ENCODE measurements at places on chromosomes 3 and 15.

GRCh38 chr15:76059320-76060117 is at the start of gene TMEM266:
TMEM266 (plus strand) TSS chr15:76059985; CDS start chr15:76134264, 74,279 bp downstream.
- DNase-seq: peak; percentile 30

DNA sequence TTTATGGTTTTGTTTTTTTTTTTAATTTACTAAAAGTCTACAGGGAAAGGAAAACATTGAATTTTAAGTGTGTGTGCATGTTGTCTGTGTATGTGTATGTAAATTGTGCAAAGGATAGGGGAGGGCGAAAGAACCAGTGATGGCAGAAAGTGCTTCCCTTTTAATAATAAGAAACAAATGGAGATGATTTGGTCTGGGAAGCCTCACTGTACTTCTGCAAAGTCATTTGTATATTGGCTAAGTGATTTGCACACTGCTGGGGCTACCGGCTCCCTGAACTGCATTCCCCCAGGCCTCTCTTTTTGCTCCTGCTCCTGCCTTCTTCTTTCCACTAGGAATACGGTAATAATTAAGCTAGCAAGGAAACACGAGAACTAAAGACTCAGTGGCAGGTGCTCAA is 101.2 kb downstream of the CD47 start:
- DNase-seq: no peak

DNA sequence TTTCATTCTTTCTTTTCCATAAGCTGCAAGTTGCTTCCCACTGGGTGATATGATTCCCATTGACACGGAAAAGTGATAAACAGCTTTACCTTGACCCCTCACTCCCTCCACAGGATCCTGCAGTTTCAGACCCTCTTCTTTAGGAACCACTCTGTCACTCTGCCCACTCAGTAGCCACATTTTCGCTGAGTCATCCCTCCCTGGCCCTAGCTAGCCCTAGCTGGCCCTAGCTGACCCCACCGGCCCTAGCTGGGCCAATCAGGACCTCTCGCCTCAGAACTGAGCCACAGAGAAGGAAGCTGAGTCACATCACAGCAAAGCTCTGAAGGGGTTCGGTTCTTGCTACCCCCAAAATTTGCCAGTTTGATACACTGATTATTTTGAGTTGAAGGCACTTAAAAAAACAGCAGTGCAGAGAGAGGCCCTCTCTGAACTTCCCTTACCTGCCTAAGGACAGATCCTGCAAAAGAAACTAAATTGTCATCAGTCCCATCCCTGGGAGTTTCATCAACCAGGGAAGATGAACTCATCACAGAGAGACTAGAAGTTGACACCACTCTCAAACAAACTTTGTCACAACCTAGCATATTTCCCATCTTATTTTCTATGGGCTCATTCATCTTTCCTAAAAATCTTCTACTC is 233.5 kb upstream of the PROK2 start:
- DNase-seq: no peak

DNA sequence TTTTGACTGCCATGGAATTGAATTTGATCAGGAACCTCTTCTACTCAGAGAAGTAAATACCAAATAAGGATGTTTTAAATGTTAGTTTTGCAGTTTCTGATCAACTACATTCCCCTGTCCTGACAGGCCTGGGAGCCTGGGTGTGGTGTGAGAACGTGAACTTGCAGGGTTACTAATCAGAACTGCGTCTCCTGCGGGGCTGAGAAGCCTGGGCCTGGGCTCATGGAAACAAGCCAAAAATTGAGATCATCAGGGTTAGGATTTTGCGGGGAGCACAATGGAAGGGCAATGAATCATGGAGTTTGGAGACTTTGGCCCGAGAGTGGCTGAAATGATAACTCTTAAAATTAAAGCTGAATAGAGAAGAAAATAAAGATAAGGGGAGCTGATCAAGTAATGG is 47.8 kb upstream of the C3orf70 start:
- DNase-seq: no peak

GRCh38 chr3:81451611-81452010 is 309.8 kb downstream of the GBE1 start:
- no peak for DNase-seq

DNA sequence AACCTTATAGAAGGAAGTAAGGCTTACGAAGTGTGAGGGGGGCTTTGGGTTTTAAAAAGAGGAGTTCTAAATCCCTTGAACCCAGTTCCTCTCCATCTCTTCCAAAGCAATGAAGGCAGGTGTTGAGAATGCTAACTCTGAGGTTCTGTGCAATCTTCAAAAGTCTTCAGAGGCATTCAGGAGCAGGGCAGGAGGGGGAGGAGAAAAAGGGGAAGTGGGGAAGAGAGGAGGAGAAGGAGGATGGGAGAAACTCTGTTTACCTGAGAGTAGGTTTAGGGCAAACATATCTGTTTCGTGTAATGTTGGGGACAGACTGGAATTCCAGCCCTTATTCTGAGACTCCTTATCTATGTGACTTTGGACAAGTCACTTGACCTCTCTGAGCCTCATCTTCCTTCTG is 36.9 kb downstream of the FAM3D start:
- DNase-seq: no peak

GRCh38 chr3:192001218-192001617 is 540.3 kb downstream of the PYDC2 start:
- DNase-seq: no peak

GRCh38 chr15:39312984-39313383 is 267.9 kb upstream of the THBS1 start:
- peak; percentile 20 for DNase-seq

DNA sequence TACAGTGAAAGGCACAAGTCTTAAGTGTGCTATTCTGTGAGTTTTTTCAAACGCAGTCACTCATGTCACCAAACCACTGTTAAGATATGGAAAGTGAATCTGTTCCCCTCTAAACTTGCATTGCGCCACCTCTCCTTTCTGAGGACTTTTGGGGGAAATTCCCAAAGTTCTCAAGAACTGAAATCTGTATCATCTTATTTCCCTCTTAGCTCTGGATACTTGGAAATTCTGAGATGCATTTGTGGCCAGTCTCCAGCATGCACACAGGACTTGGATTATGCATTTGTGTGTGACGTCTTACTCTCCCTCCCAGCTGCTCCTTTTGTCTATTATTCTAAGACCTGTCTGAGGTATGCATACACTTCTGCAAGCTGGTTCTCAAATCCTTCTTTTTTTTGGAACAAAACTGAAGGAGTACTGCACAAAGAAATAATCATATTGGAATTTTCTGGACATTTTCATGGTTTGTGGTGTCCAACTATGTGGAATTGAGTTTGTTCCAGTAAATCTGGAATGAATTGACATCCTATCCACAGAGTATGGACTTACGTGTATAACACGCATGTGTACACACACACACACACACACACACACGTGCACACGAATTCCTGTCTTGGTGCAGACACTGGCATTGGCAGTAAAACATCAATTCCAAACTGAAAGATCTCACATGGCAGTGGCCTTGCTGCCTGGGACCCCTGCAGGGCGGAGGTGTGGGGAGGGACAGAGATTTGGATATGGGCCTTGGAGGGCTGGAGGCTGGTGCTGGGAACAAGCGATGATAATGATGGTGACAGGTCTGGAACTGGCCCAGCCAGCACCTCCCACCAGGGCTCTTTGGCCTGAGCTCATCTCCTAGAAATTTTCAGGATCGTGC is 8.2 kb upstream of the LCTL start:
- DNase-seq: no peak

- no peak for DNase-seq
Observed at GRCh38 chr15:59208613-59209249, 2.1 kb downstream of the LDHAL6B start.

GRCh38 chr3:191476066-191476772 is 15.3 kb downstream of the PYDC2 start:
- no peak for DNase-seq

DNA sequence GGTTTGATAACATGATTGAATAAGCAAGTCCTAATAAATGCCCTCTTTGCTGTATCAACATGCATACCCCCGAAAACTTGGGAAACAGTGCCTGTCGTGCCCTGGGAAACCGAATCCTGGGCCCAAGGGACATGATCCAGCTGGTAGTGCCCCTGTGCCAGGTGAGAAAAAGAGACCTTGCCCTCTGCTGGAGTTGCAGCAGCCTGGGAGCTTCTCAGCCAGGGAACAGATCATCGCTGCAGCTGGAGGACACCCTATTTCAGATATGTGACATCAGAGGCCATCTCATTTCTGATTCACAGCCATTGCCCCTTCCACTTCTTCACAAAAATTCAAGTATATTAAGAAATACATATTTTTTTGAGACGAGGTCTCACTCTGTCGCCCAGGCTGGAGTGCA is 32.3 kb downstream of the STOML1 start:
- no peak for DNase-seq

DNA sequence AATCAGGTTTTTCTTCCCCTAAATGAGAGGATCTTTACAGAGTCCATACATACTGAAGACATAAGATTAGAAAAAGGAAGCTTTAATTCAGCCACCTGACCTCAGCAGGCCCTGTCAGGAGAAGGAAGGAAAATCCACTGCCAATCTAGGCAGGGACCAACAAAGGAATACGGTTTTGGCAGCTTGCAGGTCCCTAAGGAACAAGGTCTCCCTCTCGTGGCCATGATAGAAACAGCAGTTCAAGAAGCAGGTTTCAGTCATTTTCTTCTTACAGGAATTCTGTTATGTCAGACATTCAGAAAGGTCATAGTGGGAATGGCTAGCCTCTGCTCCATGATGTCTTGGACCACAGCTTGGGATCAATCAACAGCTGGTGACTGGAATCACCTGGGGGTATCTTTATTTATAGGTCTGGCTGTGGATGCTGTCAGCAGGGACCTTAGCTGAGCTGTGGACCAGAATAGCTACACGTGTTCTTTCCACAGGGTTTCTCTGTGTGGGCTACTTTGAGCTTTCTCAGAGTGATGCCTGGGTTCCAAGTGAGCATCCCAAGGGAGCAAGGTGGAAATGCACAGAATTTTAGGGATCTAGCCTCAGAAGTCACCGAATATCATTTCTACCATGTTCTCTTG is 9.4 kb upstream of the CMSS1 start:
- peak; percentile 57 for DNase-seq

DNA sequence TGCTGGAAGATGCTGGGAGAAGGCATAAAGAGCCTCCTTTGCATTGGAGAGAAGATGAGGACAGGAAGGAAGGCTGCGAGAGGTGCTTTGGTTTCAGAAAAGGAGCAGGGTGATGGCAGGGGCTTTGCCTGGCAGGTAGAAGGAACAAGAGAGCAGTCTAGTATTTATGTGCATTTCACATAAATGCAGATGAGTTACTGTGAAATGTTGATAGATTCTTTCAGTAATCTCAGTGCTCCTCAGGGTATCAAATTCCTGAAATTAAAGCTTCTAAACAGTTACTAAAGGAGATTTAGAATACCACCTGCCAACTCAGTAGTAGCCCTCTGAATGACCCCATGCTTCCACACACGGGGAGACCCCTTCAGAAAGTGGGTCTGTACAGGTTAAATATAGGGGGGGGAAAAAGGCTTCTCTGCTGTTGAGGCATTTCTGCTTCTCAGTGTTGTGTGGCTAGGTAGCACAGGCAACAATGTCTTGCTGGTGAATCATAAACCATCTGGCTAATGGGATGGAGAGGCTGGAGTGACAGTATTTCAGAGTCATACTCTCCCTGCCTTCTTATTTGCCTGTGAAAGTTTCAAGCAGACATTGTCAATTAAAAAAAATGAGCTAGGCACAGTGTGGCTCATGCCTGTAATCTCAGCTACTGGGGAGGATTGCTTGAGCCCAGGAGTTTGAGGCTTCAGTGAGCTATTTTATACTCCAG is 14.3 kb upstream of the FBXL22 start:
- no peak for DNase-seq

DNA sequence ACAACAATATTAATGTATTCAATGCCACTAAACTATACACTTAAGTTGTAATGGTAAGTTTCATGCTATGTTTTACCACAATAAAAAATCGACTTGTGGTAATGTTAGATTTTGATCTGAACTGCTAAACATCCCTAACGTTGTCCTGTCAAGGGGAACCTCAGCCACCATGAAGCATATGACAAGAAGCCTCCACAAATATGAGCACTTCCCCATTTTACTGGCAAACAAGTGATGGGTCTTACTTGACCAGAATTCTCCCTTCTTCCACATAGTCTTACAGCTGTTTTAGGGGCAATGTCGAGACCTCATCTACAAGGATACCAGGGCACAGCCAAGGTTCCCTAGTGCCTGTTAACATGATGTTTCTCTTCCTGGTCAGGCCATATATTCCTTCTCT is 124.2 kb upstream of the ABI3BP start:
- no peak for DNase-seq

GRCh38 chr3:1442271-1442670 is 349.4 kb downstream of the CNTN6 start:
- DNase-seq: no peak

GRCh38 chr3:49387721-49388120 is 24.1 kb downstream of the RHOA start:
- no peak for DNase-seq

- no peak for DNase-seq
Observed at GRCh38 chr3:45537970-45538640, 56.4 kb upstream of the LIMD1 start.

- DNase-seq: no peak
Observed at GRCh38 chr3:41651718-41652117, 310.2 kb downstream of the ULK4 start.

DNA sequence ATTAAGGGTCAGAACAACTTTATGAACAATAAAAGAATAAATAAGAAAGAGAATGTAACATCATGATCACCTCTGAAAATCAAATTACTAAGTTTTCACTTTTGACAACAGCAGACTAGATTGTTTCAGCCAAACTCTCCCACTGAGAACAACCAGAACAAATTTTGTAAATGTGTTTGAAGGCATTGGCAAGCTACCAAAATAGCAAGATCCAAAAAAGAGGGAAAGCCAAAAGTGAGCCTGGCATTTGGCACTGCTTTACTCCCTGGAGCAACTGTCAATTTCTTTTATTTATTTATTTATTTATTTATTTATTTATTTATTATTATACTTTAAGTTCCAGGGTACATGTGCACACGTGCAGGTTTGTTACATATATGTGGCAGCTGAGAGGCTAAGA is 67.2 kb downstream of the CFAP44 start:
- DNase-seq: no peak

DNA sequence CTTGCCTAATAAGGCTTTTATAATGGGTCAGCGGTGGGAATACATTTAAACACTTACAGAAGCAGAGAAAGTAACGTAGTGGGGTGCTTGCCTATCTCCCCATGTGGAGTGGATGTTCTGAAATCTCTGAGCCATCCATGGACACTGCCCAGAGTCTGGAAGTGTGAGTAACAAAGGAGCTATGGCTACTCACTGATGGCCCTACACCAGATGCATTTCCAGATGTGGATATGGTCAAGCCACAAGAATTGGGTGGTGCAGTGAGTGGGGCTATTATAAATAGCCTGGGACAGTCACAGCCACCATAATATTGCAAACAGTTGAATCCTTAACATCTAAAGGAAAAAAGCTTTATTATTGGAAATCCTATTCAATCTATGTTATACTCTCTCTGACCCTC is 96.6 kb downstream of the CGNL1 start:
- no peak for DNase-seq

- DNase-seq: no peak
Observed at GRCh38 chr3:13134166-13134878, 61.1 kb upstream of the IQSEC1 start.

DNA sequence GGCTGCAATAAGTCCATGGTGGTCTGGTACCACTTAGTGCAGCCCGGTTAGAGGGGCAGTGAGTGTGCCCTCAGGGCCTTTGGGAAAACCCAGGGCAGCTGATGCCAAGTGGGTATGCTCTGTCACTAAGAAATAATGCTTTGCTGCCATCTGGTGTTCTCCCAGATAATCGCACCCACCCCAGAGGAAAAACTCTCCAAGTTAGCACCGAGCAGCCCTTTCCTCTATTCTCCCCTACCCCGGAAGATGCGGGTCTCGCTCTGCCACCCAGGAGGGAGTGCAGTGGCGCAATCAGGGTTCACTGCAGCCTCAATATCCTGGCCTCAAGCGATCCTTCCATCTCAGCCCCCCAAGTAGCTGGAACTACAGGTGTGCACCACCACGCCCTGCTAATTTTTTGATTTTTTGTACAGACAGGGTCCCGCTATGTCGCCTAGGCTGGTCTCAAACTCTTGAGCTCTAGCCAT is 21.3 kb upstream of the DAPK2 start:
- DNase-seq: peak; percentile 40

Measured in iPS DF 19.7 (cell line).